ENCODE measurements at places on chromosomes 11 and 22. TPM values are rescaled to one million over a fixed set of nuclear protein-coding genes. Genes with fewer than 3 reads are reported as not detected.

The NPAS4 gene
- not detected for total RNA-seq

- no peaks in the 10 kb centered on the region for H3K4me1 ChIP-seq
- no peak overlapping the region for H3K4me3 ChIP-seq
- H3K27me3 ChIP-seq, result no peaks in the 10 kb centered on the region
These were observed 8.0 kb downstream of the MOB2 start for GRCh38 chr11:1478544-1478943.

- no peak overlapping the region for H3K27ac ChIP-seq
- DNase-seq, result no peak
- H3K36me3 ChIP-seq, result 0 out of 2 replicates have a peak, but pooled peaks cover 7% of the 10 kb centered on the region
- H3K4me1 ChIP-seq, result peaks cover 29% of the 10 kb centered on the region
These were observed 7.9 kb downstream of the MTMR2 start for GRCh38 chr11:95916049-95916448.

DNA sequence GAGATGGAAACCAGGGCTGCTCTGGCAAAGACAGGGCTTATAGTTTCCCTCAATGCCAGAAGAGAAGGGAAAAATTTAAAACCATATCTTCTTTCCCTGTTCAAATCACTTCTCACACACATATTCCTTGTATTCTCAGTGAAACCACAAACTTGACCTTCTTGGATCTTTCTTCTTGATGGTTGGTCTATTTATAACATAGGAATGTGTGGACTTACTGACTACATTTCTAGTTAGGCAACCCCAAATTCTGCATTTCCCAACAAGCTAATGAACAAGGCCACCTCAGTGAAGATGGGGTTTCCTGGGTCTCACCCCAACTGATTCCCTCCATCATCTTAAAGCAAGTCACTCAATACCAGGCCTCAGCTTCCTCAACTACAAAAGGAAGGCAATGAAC is 3.8 kb upstream of the QSER1 start:
- no peak overlapping the region for H3K4me3 ChIP-seq
- H3K27ac ChIP-seq, result no peak overlapping the region
- no peaks in the 10 kb centered on the region for H3K27me3 ChIP-seq

- no peak overlapping the region for H3K4me3 ChIP-seq
- no peaks in the 10 kb centered on the region for H3K27me3 ChIP-seq
- DNase-seq, result no peak
- no peak overlapping the region for H3K27ac ChIP-seq
These were observed 164.4 kb upstream of the BDNF start for GRCh38 chr11:27864611-27865010.

Data from GM23248 (cell line).